ENCODE measurements at places on chromosomes 5 and 9.

DNA sequence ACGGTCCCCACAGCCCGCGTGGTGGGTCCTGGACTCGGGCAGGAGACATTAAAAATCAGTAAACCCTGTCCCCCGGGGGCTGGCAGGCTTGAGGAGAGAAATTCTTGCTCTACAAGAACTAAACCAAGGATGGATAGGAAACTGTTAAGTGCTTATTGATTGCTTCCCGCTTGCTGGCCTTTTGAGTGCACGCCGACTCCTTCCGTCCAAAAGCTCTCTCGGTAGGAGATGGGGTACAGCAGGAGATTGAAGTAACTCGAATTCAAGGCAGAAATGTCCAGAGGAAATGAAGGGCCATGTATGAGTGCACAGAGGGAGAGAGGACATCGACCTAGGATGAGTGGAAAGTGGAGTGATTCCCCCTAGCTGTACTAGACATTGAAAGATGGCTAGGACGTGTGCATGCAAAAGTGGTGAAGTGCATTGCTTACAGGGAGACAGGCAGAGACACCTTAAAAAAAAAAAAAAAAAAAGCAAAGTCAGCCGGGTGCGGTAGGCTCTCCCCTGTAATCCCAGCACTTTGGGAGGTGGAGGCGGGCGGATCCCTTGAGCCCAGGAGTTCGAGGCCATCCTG lies 923 bp downstream of the RECK start:
- DNase-seq, result no peak

DNA sequence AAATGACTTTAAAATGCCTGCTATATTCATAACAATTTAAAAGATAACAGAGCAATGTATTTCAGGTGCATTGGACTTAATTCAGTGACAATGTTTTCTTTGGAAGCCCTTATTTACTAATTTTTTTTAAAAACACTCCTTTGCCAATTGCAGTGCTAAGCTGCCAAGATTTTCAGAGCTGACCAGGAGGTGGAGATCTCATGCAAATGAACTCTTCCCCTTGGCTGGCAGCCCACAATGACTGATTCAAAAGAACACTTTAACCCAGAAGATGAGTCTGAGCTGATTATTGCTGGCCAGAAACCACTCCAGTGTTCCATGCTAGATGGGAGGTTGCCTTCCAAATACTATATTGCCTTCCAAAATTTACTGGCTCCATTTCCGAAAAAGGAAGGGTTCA lies 128.3 kb upstream of the CCNH start:
- DNase-seq, result no peak

DNA sequence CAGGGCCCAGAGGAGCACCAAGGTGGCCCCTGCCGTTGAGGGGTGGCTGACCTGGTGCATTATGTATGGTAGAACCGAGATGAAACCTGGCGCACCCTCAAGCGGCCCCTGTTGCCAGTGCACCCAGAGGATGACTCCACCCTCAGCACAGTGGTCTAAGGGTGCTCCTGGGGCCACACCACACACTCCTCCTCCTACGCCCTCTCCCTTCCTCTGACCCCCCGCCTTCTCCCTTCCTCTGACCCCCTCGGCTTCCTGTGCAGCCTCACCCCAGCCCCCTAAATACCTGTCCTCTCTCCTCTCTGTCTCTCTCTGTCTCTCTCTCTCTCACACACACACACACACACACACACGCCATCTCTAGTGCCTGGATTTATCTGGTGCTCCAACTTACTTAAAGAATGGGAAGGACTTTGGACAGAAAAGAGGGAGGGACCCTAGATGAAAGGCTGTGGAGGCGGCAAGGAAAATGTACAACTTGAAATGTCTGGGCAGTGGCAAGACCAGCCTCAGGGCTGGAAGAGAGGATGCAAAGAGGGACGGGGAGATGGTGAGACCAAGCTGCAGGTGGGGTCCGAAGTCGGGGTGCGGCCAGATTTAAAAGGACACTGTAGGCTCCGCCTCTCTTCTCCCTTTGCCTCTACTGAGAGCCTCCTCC lies 18.2 kb upstream of the SLC30A5 start:
- DNase-seq, result no peak

DNA sequence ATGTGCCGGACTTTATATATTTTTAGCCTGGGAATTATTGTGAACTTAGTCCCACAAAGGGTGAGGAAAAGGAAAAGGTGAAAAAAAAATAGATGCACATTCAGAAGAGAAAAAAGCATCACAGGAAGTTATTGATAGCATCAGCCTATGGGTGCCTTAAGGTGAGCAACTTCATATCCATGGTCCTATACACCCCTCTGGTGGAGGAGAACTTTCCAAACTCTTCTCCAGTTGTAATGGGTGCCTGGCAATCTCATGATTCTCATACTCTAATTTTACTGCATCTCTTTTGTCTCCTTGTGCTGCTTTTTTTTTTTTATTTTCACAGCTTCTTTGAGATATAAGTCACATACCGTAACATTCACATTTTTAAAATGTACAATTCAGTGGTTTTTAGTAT lies 107.4 kb downstream of the JAKMIP2 start:
- DNase-seq, result no peak

GRCh38 chr9:90774071-90774470 lies 27.5 kb upstream of the SYK start:
- peak; percentile 20 for DNase-seq

DNA sequence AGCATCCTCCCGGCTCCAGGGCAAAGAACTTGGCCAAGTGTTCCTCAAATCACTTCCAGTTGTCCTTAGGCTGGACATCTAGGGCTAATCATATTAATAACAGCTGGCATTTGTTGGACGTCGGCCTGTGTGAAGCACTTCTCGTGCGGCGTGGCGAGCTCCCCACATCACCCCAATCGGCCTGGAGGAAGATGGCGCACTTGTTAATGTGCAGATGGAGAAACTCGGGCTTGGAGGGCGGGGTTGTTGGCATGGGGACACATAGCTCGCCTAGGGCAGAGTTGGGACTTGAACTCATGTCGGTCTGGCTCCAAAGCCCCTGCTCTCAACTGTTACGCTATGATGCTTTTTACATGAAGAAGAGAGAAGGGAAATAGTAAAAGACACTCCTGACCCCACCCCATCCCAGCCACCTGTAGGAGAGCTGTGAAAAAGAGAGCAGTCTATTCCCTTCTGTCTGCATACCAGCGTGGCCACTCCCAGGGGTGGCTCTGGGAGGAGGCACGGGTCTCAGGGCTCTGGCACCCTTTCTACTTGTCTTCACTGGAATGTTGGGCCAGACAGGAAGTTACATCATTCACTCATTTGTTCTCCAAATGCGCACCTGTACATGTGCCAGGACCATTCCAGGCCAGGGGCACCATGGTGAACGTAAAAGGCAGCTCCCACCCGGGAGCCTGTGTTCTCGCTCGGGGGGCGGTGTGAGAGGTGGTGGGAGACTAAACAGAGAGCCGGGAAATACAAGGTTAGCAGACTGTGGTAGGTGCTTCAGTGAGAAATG lies 12.8 kb upstream of the NUP214 start:
- DNase-seq, result no peak

DNA sequence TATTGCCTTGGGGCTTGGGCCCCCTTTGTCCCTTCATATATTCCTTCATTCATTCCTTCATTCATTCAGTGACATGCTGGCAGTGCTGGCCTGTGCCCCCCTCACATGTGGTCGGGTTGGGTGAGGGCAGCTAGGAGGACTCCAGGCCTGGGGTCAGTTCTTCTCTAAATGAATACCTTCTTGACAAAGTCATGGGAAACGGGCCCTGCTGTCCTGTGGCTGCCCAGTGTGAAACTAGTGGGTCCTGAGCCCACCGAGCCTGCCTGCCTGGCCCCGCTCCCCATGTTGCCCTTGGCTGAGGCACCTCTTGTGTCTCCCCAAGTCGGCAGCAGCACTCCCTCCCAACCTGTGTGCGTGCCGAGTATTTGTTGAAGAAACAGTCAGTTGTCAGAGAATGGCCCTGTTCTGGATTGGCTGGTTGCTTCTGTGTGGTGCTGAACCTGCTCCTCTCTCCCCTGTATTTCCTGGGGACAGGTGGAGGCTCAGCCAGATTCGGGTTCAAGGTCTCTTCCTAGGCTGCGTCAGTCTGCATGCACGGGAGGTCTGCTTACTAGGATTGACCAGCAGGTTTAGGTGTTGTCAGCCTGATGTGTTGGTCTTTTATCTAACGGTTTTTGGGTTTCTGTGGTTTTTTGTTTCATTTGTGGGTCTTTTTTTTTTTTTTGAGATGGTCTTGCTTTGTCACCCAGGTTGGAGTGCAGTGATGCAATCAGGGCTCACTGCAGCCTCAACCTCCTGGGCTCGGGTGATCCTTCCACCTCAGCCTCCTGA lies 3.0 kb upstream of the CEL start:
- DNase-seq, result no peak

DNA sequence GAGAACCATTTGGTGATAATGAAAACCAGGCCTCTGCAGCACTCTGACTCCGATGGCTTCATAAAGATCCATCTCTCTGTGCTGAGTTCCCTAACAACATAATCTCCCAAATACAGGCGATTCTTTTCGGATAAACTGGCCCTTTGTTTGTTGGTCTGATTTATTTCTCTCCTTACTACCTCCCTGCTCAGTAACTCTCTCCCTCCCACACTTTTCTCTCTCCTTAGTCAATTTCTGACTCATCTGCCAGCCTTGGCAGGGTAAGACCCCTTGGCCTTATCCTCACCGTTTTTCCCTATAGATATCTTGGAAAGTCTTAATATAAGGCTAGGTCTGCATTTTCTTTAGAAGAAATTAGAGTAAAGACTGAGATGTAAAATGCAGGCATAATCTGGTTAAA lies 128.7 kb downstream of the BRINP1 start:
- DNase-seq, result no peak

DNA sequence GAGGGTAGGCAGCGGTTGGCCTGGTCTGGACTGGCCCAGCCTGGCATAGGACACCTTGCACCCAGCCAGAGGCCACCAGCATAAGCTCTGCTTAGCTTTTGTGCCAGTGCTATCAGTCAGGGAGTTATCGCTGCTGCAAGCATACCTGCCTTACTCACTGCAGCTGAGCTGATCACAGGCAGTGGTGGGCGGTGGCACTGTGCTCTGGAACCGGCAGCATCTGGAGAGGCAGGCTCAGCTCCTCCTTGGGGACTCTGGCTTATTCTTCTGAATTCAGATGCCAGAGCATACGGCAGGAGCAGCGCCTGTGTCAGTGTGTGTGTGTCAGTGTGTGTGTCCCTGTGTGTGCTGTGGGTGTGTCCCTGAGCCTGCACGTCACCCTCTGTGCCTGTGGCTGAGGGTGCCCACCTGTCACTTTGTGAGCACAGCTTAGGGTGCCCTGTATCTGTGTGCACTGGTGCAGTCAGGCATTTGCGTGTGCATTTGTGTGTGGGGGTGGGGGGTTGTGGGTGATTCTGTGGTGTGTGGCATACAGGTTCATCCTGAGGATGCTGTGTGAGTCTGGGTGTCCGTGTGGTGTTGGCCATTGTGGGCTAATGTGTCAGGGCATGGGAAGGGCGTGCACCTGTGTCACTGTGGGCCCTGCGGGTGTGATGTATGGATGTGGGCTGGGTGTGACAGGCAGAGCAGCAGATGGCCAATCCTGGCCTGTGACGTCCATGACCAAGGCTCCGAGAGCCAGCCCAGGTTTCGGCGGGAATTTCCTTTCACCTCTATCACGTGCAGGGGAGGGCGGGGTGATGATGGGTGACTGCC lies 23.5 kb downstream of the LMX1B start:
- DNase-seq, result no peak

DNA sequence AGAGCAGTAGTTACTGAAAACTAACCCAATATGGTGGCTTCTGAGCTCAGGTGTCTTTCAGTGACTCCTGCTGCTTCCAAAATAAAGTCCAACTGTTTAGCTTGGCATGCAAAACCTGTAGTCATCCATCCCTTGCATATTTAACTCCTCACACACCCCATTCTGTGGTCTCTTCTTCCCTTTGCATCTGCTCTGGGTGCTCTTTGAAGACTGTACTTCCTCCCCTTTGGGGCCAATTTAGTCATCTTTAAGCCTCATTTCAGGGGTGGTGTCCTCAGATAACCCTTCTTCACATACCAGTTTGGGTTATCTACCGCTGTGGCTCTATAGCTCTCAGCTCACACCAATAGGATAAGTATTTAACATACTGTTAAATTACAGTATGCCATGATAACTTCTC lies 209.9 kb upstream of the DMRT1 start:
- no peak for DNase-seq

DNA sequence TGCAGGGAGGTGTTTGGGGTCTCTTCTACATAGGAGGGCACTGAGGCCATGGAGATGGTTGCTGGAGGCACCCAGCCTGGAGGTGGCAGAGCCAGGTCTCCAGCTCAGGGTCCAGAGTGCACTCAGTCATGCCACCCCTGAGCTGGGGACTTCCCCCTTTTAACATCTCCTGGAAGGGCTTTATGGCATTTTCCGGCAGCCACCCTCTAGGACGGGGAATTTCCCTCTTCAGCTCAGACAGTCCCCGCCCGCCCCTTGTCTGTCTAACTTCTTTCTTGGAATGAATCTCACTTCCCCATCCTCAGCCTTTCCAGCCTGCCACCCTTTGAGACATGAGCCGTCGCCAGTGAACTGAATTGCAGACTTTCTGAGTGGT lies 49.9 kb downstream of the COL15A1 start:
- DNase-seq, result peak; percentile 93

DNA sequence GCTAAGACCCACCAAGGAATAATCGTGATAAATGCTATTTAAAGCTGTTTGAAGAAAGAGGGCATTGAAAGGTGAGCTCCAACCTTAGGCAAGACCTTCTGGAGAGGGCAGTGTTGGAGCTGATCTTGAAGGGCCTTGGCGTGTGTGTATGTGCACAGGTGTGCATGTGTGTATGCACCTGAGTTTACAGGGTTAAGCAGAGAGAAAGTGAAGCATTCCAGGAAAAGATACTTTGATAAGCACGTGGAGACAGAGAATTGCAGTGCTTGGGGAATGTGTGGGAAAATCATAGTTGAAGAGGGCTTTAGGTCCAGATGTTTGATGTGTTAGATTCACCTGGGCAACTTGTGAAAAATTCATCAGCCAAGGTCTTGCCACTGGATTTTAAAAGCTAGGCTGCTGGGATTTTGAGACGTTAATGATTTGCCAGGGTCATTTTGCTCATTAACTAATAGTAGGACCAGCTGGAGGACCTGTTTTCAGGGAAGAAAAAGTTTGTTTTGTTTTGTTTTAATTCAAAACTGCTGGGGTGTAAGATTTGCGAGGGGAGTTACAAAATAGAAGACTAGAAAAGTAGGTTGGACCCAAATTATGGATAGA lies 78.3 kb upstream of the ANKRD55 start:
- DNase-seq, result no peak

DNA sequence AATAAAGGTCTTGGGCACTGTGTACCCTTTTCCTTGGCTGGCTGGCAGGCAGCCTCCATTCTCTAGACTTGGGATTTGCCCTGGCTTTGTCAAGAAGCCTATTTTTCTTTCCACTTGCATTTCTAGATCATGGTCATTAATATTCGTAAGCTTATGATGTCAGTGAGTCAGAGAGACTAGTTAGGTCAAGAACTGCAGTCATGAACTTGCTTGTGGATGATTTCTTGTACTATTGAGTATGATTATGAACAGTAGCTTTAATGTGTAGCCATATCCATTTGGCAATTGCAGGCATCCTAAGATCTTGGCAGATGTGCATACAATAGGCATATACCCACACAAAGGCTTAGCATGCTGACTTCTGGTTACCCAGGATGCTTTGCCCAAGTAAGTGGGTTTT lies 186.8 kb upstream of the CLINT1 start:
- no peak for DNase-seq

DNA sequence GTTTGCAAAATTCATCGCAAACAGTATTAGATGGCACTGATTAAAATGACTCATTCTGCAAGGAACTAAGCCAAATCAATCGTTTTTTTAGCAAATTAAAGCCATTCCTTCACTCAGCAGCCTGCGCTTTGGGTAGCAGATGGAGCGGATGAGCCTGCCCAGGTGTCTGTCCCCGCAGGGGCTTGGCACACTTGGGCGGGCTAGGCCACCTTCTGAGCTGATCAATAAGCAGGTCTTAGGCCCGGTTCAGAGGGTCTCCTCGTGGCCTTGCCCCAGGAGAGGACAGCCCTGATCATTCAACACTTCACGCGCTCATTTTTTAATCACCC lies 78.0 kb upstream of the FCN1 start:
- DNase-seq, result no peak

Measured in inflammatory macrophage (primary cell).